ENCODE measurements at places on chromosomes 5 and 9. TPM values are rescaled to one million over a fixed set of nuclear protein-coding genes. Genes with fewer than 3 reads are reported as not detected.
A peak's percentile ranks its signal among the peaks of the same experiment; 100 is the strongest.

DNA sequence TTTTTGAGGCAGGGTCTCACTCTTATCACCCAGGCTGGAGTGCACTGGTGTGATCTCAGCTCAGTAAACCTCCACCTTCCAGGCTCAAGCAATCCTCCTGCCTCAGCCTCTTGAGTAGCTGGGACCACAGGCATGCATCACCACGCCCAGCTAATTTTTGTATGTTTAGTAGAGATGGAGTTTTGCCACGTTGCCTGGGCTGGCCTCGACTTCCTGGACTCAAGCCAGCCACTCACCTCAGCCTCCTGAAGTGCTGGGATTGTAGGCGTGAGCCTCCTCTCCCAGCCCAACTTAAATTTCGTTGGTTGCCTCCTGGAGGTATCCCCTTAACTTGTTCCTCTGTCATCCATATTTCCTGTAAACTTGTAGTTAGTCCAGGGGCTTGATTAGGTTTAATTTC, 47.2 kb downstream of the RAB24 start:
- peak; percentile 25 for DNase-seq

- DNase-seq, result no peak
These were observed 73.8 kb upstream of the IL17B start for GRCh38 chr5:149452665-149453617.

GRCh38 chr9:9469271-9469670, 1143.5 kb downstream of the PTPRD start:
- DNase-seq, result no peak

DNA sequence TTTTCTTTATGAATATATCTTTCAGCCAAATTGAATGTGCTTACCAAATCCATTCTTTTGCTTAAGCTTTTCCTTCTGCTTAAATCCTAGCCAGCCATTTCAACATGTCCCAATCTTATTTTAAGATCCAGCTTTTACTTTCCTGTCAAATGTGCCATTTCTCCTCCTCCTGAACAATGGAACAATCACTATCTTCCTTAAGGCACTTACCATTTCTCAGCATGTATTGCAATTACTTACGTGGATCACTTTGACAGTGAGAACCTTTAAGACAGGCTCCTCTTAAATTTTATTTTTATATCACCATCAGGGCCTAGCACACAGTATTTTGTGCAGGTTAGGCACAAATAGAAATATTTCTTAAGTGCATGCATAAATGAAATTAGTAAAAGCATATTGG, 4.4 kb upstream of the CDO1 start:
- no peak for DNase-seq

DNA sequence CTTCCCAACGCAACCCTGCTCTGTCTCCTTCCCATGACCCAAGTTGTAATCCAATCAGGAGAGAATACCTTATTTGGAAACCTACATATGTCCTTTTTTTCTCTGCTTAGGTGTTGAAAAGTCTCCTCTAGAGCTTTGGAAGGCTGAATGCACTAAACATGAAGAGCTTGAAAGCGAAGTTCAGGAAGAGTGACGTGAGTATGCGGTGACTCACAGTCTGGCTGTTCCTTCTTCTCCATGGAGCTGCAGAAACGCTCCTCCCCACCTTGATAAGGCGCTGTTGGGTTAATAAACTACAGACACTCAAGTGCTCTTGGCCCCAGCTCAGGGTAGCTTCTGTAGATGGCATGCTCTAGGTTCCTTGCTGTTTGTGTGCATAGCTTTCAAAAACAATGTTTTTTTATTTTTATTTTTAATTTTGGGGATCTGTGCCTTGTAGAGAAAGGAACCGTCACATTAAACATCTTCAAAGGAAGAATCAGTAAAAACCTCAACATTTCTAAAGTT, 30.7 kb downstream of the RAI14 start:
- no peak for DNase-seq

GRCh38 chr9:108386859-108387384, 468.9 kb downstream of the ACTL7B start:
- no peak for DNase-seq

GRCh38 chr9:135272608-135273007, 185.1 kb downstream of the OLFM1 start:
- no peak for DNase-seq

DNA sequence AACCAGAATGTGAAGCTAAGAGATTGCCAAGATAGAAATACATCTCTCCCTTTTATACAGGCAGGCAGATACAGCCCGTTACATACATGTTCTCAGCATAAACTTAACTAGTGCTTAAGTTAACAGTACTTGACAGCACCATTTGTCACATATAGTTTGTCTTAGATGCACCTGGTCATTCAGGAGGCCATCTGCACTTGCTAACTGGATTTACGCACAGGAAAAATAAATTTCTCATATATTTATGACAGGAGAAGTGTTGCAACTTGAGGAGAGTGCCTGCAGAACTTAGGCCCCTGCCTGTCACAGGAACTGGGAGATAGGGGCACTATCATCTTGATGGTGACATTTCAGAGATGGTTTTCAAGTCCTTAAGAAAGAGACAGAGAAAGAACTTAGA, 1462.1 kb upstream of the CDH9 start:
- DNase-seq, result no peak

GRCh38 chr5:95717439-95717838, 13.7 kb upstream of the RHOBTB3 start:
- no peak for DNase-seq

DNA sequence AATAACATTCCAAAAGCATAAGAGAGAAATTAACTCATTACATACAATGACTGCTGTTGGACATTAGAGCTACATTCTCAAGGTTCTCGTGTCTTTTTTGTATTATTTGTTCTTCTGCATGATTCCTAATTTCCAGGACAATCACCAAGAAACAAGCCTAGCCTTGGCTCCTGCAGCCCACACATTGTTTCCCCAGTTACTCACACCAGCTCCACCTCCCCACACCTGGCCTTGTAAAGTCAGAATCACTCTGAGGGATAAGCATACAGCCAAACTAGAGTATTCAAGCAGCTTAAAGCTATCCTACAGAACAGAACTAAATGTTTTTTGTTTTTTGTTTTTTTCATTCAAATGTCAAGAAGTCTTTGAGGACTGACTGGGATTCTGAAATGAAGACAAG, 189.2 kb downstream of the HINT1 start:
- DNase-seq, result no peak

DNA sequence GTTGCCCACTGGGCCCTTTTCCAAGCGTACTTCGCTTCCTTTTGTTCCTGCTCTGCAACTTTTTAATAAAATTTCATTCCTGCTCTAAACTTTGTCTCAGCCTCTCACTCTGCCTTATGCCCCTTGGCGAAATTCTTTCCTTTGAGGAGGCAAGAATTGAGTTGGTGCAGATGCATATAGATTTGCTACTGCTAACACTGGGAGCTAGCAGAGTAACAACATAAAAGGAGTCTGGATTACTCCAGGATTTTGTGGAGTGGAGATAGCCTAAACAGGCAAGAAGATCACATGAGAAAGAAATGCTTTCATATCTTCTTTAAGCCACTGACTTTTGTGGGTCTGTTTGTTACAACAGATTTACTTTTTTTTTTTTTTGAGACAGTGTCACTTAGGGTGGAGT, 12.9 kb upstream of the RFESD start:
- DNase-seq, result no peak

DNA sequence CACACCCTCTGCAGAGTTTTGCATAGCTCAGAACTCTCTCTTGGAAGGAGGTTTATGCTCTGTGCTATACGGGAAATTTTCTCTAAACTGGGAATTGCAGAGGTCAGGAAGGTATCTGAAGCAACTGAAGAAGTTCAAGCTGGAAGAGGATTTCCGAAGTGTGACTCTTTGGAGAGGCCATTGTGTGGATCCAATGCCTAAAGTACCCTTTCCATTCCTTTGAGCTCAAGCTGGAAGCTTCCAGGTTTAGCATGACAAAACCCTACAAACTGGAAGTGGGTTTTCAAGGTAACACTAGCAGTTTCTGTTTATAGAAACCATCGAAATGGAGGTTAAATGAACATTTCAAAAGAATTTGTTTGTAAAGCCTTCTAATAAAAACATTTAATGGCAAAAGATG, 187.1 kb downstream of the CFAP90 start:
- no peak for DNase-seq

DNA sequence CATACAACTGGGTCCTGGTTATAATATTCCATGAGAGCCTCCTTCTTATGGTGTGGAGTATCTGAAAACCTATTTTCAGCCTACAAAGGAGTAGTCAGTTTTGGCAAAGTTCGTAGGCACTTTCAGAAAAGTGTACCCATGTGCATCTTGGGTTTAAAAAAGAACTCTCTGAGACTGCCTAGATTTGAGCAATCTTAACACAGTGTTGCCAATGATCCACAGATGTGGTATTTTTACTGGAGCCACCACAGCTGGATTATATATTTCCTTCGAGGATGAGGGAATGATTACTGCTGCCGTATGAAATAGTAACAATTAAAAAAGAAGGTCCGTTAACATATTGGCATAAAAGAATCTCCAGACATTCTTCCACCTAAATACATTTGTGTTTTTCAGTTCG, 1.1 kb downstream of the PALM2AKAP2 start:
- no peak for DNase-seq

GRCh38 chr5:24163091-24163490, 481.7 kb downstream of the CDH10 start:
- no peak for DNase-seq

DNA sequence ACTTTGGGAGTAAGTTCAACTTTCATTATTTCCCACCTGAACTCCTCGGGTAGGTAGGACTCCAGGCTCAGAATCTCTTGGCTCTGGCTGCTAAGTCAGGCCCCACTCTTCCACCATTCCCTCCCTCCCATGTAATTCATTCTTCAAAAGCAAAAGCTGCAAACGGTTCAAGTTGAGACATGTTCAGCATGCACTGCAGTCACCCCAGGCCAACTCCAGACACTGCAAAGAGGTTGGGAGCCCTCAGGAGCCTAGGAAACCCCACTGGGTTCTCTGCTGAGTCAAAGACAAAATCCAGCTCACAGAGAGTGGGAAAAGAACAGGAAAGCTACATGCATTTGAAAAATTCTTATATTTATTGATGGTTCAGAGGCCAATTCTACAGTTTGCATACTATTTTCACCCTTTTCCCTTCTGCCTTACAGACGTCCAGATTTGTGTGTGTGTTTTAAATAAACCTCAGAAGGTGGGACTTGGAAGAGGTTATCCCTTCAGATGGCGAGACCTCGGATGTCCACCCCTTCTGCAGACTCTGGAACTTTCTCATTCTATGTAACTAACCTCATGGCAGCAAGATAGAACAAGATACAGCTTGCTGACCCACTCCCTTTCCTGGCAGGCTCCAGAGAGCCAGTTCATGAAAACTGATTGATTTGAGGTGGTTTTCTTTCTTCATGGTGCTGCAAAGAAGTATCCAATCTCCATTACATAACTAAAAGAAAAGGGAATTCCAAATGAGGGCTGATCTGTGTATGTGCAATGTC, 65.7 kb upstream of the EQTN start:
- no peak for DNase-seq

- peak; percentile 25 for DNase-seq
These were observed 500.9 kb downstream of the DIRAS2 start for GRCh38 chr9:90141723-90142122.

GRCh38 chr9:72384710-72385485, 19.9 kb upstream of the ZFAND5 start:
- no peak for DNase-seq

DNA sequence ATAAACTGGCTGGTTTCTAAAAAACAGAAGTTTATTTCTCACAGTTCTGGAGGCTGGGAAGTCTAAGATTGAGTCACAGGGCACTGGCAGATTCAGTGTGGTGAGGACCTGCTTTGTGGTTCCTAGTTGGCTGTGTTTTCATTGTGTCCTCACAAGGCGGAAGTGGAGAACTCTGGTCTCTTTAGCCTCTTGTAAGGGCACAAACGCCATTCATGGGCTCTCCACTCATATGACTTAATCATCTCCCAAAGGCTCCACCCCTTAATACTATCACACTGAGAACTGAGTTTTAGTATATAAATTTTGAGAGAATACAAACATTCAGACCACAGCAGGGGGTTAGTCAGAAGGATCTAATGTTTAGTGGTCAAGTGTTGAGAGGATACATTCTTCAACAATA, 208.2 kb downstream of the SEC61B start:
- no peak for DNase-seq

GRCh38 chr5:1914471-1914870, 31.7 kb upstream of the IRX4 start:
- no peak for DNase-seq

DNA sequence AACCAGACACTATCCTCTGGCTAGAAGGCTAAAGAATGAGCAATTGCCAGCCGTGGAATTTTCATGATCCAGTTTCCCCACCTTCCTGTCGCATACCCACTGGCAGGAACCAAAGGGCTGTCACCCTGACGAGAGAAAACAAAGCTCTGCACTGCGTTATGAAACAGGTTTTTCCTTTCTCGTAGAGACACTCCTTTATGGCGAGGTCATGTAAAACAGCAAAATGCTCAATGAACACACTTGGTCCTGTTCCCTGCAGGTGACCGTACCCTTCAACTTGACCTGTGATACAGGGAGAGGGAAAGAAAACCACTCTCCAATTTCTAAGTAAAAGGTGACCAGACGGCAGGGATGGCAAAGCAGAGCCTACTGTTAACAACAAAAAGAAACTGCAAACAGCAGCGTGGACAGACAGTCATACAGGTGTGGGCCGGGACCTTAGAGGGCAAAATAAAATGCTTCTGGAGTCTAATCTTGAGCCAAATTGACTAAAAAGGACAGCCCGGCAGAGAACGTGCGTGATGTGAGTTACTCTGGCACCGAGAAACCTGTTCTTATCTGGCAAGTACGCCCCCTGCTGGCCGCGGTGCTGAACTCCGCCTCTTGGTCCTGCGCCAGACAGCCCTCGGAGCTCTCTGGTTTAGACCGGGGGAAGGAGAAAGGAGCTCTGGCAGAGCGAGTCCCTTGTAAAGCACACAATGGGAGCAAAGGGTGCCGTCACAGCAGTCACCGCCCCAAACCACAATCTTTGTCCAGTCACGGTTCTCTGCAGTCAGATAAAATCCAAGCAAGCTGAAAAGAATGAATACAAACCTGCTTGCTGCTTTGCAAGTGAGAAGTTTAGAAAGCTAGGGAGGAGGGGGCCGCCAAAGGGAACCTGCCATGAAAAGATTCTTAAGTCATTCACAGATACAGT, 98.9 kb downstream of the EFNA5 start:
- peak; percentile 91 for DNase-seq

DNA sequence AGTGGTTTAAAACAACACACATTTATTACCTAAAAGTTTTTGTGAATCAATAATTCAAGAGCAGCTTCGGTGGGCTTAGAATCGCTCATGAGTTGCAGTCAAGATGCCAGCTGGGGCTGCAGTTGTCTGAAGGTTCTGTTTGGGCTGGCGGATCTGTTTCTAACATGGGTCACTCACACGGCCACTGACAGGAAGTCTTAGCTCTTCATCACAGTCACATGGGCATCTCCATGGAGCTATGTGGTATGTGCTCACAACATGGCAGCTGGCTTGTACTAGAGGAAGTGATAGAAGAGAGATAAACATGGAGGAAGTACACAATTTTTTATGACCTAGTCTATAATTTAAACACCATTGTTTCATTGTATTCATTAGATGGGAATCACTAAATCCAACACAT, 11.2 kb downstream of the KLHL9 start:
- no peak for DNase-seq

Gene WDR5
- total RNA-seq, result 42.5 TPM

Gene SLC36A3
- total RNA-seq, result not detected

Gene TENT4A
- total RNA-seq, result 4.9 TPM

Gene GADD45G
- total RNA-seq, result not detected

Gene HRH2
- not detected for total RNA-seq

Gene WWC1
- total RNA-seq, result 46.3 TPM

Gene AFAP1L1
- 0.12 TPM for total RNA-seq

Gene DENND4C
- 30.0 TPM for total RNA-seq

Gene EMB
- total RNA-seq, result 12.7 TPM

Gene FSD1L
- 22.1 TPM for total RNA-seq

Gene DMRT3
- not detected for total RNA-seq

Gene PCDHB4
- not detected for total RNA-seq

Gene SNX24
- total RNA-seq, result 6.2 TPM
